ENCODE measurements at places on chromosomes 6 and 20.

DNA sequence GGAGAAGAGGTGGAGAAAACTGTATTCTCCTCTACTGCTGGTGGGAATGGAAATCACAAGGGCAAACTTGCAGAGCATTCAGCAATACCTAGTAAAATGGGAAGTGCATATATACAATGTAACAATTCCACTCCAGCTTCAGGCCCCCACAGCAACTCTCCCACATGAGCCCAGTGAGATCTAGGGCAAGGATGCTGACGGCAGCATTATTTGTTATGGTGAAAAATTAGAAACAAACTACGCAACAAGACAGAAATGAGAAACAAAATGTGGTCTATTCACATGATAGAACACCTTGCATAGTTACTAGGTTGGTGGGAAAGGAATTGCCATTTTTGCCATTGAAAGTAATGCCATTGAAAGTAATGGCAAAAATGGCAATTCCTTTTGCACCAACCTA is 98.9 kb upstream of the SRSF6 start:
- no peak for DNase-seq

DNA sequence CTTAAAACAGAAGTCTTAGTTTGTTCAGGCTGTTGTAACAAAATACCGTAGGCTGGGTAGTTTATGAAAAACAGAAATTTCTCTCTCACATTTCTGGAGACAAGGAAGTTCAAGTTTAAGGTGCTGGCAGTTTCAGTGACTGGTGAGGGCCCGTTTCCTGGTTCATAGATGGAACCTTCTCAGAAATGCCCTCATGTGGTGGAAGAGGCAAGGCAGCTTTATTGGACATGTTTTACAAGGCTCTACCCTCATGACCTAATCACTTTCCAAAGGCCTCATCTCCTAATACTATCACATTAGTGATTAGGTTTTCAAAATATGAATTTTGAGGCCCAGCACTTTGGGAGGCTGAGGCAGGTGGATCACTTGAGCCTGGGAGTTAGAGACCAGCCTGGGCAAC is 2.4 kb downstream of the HEBP2 start:
- no peak for DNase-seq

DNA sequence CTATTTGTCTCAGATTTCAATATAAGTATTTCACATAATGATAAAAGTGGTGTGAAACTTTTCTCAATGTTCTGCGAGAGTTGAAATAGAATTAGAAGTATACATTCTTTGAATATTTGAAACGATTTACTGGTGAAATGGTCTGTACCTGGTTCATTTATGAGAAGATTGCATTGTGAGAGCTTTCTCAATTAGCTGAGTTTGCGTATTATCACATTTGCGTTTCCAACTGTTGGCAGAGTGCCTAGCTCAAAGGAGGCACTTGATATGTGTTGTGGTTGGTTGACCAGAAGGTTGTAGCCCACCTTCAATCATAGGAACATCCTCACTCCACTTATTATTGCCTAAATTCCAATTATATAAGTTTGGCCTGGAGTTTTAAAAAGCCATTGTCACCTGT is 58.8 kb upstream of the EXOC2 start:
- DNase-seq: no peak

- DNase-seq: no peak
Observed at GRCh38 chr6:48255094-48255493, 144.1 kb upstream of the PTCHD4 start.

GRCh38 chr20:58640446-58640845 is 10.6 kb upstream of the STX16 start:
- DNase-seq: no peak

DNA sequence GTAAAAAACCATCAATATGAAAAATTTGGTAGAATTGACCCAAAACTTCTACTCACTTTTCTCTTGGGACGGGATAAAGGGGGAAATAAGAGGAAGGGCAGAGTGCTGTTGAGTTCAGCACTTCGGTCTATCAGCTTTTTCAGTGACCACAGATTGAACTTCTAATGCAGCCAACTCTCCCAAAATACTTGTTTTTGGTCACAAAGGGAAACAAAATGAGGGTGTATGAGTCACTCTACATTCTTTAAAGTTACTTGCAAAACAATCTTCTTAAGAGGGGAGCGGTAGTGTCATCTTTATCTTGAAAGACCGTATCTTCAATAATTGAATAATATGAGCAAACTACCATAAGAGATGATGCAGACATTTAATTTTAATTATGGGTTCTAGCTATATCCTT is 661.3 kb downstream of the CD109 start:
- no peak for DNase-seq

DNA sequence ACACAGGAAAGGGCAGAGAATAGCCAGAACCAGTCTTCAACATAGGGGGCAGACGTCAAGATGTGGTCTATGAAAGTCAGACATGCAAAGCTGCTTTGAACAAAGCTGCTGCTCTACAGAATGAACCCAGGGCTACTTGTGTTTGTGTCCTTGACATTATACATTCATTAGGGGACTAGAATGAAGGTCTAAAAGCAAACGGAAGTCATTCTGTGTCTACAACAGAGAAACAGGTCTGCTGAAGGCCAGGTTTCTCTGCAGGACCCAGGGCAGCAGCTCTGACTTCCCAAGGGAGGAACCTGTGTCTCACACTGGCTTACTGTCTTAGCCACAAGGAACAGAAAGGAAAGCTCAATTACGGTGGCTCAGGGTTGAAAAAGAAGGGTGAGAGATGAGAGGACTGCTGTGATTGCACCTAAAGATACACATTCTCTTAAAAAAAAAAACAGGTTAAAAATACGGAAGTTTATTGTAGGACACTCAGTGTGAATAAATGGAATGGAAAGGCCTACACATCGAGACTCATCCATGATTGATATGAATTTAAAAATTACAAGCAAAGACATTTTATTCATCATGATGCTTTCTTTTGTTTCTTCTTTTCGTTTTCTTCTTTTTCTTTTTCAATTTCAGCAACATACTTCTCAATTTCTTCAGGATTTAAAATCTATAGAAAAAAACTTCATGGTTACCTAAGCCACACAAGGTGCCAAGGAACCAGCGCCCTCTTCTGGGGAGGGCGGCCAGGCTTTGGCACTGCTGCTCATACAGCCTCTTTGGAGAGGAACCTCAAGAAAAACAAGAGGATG is 6.7 kb downstream of the PSMA7 start:
- peak; percentile 33 for DNase-seq

DNA sequence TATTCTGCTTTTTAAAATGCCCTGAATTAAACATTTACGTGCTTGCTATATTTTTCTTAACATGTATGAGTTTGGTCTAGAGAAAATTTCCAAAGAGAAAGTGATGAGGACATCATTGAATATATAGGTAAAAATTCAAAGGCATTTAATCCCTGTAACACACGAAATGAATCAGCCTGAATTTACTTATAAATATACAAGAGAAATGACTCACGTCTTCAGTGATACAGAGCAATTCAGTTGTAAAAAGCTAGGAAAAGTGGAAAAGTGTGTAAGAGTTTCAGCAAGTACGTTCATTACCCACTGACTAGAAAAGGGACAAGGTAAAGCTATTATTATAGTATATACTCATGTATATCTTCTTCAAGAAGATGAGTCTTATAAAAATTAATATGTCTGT is 124.8 kb downstream of the HIVEP1 start:
- DNase-seq: no peak

- DNase-seq: no peak
Observed at GRCh38 chr6:158536891-158537798, 22.7 kb upstream of the TMEM181 start.

DNA sequence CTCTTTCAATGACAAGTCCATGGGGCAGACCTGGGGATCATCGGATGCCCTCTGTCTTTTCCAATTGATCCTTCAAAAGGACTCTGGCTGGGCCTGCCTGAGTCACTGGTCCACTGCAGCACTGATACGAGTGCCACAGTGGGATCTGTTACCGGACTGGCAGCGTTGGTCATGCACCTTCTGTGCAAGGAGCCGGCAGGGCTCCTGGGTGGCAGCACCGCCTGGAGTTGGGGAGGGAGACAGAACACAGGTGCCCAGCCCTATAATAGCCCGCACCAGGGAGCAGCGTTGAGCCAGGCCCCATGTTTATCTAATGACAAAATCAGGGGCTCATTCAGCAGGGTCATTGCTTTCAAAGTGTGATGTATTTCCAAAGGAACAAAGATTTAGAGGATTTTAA is 64.2 kb upstream of the NXT1 start:
- DNase-seq: no peak

DNA sequence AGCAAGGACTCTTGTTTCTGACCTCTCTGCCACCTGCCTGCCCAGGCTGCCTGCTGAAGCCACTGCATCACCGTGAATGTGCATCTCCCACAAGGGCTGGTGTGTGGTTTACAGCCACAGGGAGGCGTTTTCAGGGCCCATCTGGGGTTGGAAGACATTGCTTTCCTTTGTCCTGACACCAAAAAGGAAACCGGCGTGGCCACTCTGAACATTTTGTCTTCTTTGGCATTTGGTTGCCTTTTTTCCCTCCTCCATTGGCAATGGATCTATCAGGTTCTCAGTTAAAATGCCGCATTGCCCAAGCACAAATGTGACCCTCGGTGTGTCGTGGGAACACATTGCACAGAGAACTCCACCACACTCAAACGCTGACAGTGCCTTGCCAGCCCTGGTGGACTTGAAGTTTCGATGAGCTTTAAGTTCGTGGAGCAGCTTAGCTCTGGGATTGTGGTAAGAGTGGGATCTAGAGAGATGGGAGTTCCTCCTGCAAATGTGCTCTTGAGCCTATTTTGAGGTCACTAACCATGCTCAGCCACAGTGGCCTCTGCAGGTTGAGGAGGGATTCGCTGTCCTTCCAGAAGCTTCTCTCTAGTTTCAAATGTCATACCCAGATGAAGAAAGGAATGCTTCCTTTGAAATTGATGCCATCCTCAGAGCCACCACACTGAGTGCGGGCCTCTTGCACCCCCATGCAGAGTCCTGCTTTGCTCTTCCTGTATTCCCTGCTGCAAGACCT is 14.8 kb upstream of the PCK1 start:
- no peak for DNase-seq

DNA sequence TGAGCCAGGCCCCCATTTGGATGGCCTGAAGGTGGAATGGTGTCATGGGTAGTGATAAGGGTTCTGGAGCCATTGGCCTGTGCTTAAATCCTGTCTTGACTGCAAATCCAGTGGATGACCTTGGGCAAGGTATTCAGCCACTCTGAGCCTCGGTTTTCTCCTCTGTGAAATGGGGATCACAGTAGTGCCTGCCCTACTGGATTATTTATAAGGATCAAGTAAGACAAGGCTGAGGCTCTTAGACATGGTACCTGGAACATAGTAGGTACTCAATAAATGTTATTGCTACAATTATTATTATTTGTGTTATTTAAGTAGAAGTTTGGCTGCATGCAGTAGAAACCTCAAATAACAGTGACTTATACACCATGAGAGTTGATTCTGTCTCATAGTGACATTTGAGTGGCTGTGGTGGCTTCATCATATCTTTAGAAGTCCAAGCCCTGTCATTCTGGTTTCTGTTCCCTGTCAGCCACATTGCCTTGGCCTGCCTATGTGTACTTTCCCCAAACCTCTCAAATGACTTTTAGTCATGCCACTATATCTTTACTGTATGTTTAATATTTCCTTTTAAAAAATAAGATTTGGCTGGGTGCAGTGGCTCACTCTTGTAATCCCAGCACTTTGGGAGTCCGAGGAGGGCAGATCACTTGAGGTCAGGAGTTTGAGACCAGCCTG is 37.6 kb upstream of the CHMP4B start:
- DNase-seq: no peak

Measured in activated CD4-positive, CD25-positive, alpha-beta regulatory T cell (primary cell).